ENCODE measurements at places on chromosomes 16 and 17. TPM values are rescaled to one million over a fixed set of nuclear protein-coding genes. Genes with fewer than 3 reads are reported as not detected.

DNA sequence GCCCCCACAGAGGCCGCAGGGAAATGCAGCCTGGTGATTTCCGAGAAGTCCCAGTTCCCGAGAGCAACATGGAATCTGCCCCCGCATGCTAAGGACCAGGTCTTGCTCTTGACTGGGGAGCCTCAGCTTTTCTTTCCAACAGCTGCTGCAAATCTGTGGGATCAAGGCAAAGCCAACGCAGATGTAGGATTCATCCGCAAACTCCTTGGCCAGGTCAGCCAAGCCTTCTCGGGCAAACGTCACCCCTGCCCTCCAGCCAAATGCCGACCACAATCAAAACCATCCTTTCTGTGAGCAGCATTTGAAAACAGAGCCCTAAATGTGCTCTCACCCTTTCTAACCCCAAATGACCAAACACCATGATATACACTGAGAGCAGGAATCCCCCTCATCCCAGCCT is 54.0 kb downstream of the MRM3 start:
- DNase-seq = no peak

DNA sequence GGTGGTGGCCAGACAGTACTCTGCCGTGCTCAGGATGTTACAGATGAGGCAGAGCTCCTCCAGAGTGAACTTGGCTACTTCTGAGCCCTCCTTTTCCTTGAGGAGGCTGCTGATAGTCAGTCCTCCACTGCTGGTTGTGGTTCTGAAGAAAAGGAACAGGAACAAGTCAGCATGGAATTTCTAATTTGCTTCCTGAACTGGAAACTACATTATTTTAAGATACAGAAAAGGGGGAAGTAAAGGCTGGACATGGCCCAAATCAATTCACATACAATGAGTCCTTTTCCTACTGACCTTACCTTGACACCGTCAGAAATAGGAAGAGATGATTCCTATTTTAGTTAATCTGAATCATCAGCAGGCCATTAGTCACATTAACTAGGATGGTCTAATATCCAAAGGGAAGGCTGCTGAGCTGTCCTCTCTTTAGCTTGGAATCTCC is 154.2 kb downstream of the VPS53 start:
- DNase-seq = no peak

- DNase-seq = no peak
Measured at GRCh38 chr17:61402073-61402541, 2.5 kb downstream of the TBX2 start.

- DNase-seq = no peak
Measured at GRCh38 chr16:525123-525519, 2.4 kb upstream of the CAPN15 start.

- DNase-seq = peak; percentile 82
Measured at GRCh38 chr17:31596382-31597323, 205.2 kb downstream of the RAB11FIP4 start.

GRCh38 chr16:80274576-80275191 is 266.1 kb upstream of the DYNLRB2 start:
- no peak for DNase-seq

DNA sequence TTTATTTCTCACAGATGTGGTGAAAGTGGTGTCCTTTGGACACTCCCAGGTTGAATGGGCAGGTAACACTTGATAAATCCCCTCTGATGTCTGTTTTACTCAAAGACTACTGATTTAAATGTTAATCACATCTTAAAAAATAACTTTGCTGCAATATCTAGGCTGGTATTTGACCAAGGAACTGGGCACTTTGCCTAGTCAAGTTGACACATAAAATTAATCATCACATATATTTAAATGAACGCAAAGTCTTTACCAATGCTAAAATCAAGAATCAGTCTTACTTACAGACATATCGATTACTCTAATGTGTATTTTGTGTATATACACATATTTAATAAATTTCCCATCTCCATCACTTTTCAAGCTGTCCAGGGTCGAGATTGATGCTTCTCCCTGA is 7.0 kb downstream of the MT2A start:
- no peak for DNase-seq

DNA sequence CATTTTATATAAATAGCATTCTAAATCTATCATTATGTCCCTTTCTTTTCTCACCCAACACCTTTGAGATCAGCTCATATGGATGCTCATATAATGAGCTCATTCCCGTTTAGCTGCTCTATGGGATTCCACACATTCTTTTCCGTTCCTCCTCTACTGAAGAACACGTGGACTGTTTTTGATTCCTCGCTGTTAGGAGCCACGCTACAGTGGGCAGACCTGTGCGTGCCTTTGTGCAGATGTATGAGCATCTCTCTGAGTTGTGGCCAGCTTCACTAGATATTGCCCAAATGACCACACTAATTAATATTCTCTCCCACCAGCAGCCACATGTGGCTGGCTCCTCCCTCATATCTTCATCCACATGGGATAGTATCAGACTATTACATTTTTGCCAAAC is 6.0 kb upstream of the TNFRSF13B start:
- peak; percentile 35 for DNase-seq

DNA sequence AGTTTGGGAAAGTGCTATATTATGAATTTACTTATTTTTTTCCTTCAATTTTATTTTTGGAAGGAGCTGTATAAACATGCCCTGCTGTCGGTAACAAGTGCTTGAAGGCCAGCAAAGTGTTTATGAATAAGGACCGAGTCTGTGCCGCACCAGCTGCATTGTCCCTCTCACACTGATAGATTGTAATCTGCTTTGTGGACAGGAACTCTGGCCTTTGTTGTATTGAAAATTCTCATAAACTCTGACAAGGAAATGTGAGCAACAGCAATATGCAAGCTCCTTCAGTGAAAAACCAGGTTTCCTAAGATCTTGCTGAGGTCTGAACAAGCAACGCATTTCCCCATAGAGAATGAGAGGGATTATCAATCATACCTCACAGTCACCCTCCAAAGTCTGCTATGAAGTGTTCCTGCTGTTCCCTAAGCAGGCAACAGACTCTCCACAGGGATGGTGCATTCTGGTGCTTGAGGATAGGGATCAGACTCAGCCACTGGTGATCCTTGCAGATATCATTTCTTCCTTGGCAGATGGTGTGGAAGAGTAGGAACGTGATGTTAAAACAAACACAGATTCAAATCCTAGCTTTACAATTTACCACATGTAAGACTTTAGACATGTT is 109.6 kb downstream of the KCNJ2 start:
- no peak for DNase-seq

GRCh38 chr17:31654936-31655335 is 204.1 kb downstream of the COPRS start:
- DNase-seq = no peak

- DNase-seq = no peak
Measured at GRCh38 chr17:77654296-77654695, 304.2 kb upstream of the TNRC6C start.

DNA sequence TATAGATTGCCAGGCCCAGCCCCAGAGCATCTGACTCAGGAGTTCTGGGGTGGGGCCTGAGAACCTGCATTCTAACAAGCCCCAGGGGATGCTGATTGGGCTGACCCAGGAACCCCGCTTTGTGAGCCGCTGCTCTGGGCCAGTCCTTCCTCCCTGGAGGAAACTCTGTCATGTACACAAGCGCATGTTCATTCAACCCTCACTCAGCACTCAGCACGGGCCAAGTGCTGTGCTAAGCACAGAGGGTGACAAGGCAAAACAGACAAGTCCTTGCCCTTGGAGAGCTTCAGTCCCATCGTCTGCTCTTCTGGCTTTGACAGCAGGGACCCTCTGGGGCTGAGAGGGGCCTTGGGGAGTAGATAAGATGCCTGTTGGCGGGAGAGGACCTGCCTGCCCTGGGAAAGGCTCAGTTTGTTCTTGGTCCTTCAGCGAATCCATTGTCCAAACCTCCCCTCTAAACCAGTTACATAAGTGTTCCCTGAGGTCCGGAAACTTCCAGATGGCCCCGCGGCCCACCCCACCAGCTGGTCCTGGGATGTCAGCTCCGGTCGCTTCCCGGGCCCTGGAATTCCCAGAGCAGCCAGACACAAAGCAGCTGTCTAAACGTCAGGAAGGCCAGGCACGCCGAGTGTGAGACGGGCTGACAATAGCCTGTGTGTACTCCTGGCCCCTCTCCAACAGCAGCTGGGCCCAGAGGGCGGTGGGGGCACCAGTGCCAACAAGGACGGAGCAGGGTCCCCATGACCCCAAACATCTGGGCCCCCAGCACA is 88.8 kb downstream of the ZDHHC7 start:
- DNase-seq = no peak

The IRX5 gene
- total RNA-seq = 15.3 TPM

The EIF3C gene
- 287 TPM for total RNA-seq

The DCAF7 gene
- total RNA-seq = 36.1 TPM
